ENCODE measurements at places on chromosomes 2 and 18.

DNA sequence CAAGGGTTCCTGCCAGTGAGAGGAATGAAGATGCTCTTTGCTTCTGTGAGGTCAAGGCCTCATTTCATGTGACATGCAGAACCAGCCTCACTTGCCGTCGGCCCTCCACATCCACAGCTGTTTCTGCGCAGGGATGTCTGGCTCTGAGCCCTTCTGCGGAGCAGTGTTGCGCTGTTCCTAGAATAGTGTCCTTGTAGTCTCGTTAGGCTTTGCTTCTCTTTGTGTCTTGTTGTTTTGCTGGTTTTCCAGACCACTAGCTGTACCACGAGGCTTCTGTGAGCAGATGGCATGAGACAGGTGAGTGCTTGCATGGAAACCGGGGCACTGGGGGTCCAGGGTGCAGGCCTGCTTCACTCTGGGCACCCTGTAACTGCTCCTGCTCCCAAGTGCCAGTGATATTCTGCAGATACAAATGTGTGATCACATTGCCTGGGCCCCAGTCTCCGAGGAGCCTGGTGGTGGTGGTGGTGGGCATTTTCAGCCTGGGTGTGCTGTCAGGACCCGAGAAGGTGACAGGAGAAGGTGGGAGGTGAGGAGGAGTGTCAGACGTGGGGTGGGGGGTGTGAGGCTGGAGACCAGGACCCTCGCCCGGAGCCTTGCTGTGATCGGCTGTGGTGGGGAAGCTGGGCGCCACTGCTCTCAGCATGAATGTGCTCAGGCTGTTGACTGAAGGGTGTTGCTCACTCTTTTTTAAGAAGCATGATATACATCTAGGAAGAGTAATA is 34.3 kb downstream of the LDLRAD4 start:
- no peak for DNase-seq

GRCh38 chr2:97745474-97746174 is 32.2 kb downstream of the ZAP70 start:
- DNase-seq, result peak; percentile 39

- DNase-seq, result no peak
Measured at GRCh38 chr2:150166313-150167051, 321.0 kb downstream of the RND3 start.

- no peak for DNase-seq
Measured at GRCh38 chr2:24435391-24436316, 55.4 kb upstream of the NCOA1 start.

- no peak for DNase-seq
Measured at GRCh38 chr18:48607056-48607984, 68.5 kb downstream of the CTIF start.

- no peak for DNase-seq
Measured at GRCh38 chr2:4831751-4832150, 860.4 kb upstream of the SOX11 start.

- no peak for DNase-seq
Measured at GRCh38 chr2:233342301-233342700, 12.0 kb upstream of the DGKD start.
